ENCODE measurements at places on chromosomes 12 and 14.

GRCh38 chr12:94144781-94145180 lies 3.6 kb upstream of the PLXNC1 start:
- DNase-seq: no peak

DNA sequence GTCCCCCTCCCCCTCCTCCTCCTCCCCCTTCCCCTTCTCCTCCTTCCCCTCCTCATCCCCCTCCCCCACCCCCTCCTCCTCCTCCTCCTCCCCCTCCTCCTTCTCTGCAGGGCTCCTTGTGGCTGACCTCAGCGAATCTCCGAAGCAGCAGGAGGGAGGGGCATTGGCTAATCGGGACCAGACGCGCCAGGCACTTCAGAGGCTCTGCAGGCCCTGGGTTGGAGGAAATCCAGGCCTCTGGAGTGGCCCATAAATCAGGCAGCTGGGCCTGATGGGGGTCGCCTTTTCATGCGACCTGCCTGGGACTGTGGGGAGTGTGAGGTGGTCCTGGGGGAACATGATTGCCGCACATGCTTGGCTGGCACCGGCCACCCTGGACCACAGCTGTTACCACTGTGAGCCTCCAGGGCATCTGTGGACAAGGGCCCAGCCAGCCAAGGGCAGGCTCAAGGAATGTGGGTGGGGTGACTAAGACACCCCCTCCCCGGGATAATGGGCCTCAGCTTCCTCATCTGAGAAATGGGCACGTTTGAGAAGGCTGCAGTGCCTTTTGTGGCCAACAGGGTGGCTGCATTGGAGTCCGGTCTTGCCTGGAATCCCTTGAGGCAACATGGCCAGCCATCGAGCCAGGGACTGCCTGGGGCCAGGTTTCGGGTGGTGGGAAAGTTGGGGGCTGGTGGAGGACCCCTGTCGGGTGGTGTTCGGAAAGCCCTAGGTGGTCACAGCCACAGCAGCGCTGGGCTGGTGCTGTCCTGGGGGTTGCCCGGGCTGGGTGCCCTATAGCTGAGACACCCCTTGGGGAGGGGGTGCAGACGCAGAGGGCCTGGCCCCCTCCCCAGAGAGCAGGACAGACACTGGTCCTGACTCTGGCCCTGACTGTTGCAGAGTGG lies 12.0 kb downstream of the KIF26A start:
- no peak for DNase-seq

GRCh38 chr12:45568808-45569207 lies 160.7 kb upstream of the ARID2 start:
- no peak for DNase-seq

DNA sequence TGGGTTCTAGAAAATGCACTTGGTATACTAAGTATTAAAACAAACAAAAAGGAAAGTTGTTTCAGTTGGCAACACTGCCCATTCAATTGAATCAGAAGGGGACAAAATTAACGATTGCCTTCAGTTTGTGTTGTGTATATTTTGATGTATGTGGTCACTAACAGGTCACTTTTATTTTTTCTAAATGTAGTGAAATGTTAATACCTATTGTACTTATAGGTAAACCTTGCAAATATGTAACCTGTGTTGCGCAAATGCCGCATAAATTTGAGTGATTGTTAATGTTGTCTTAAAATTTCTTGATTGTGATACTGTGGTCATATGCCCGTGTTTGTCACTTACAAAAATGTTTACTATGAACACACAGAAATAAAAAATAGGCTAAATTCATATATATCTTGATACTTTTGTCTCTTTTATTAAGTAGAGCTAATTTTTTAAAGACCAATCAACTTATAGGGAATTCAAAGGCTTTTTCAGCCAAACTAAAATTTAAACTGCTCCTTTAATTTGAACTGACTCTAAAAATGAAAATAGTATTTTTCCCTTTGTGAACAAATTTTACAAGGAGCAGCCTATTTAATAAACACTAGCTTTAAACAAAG lies 2.8 kb downstream of the FOXG1 start:
- DNase-seq: no peak

GRCh38 chr12:75155962-75156361 lies 53.7 kb downstream of the KCNC2 start:
- DNase-seq: no peak

DNA sequence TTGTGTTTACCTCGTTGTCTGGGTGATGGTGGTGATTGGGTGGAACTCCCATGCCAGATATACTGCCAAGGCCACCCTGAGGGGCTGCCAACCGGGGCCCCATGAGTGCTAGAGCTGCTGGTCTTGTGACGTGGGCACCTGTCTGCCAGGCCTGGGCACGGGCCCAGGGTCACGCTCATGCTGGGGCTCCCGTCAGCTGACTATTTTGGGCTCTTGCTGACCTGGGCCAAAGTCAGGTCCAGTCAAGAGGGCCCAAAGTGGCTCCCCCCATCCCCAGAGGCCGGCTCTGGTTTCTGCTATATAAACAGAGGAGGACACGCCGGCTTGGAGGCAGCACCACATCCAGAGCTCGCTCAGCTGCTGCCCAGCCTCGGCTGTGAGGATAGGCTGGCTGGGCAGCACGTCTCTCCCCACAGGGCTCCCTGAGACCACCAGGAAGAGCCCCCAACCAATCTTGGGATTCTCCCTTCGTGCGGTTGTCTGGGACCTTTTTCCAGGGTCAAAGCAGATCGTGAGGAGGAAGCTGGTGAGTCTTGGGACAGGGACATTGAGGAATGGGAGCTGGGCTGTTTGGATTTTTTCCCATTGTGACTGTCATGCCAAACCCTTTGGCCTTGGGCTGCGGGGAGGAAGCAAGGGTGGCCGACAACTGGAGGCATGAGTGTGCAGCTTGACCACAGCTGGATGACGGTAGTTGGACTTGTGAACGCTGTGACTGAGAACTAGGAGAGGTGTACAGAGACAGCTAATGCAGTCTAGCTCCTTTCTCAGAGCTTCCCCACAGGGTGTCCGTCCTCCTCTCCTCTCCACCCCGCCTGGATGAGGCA lies 7.6 kb upstream of the NR4A1 start:
- no peak for DNase-seq

DNA sequence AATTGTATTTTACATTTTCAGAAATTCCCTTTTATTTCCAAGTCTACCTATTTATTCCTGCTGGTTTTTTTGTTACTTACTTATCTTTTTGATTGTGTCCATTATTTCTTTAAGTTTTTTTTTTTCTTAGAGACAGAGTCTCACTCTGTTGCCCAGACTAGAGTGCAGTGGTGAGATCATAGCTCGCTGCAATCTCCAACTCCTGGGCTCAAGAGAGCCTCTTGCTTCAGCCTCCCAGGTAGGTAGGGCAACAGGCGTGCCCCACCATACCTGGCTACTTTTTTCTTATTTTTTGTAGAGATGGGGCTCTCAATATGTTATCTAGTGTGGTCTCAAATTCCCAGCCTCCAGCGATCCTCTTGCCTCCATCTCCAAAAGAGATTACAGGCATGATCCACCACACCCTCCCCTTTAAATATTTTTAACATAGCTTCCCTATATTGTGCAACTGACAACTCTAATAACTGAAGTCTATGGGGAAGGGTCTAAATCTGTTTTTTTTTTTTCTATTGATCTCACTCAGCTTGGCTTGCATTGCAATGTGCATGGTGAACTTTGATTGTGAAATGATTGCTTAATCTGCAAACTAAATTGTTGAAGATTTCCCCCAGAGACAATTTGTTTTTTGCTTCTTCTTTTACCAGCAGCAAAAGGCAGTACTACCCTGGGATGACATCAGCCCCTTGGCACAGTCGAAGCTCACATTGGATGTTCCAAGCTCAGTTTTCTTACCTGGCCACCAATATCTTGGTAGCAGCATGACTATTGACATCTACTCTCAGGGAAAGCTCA lies 25.7 kb upstream of the COCH start:
- DNase-seq: no peak

- peak; percentile 23 for DNase-seq
These were observed 44.3 kb upstream of the TMPO start for GRCh38 chr12:98471085-98471484.

DNA sequence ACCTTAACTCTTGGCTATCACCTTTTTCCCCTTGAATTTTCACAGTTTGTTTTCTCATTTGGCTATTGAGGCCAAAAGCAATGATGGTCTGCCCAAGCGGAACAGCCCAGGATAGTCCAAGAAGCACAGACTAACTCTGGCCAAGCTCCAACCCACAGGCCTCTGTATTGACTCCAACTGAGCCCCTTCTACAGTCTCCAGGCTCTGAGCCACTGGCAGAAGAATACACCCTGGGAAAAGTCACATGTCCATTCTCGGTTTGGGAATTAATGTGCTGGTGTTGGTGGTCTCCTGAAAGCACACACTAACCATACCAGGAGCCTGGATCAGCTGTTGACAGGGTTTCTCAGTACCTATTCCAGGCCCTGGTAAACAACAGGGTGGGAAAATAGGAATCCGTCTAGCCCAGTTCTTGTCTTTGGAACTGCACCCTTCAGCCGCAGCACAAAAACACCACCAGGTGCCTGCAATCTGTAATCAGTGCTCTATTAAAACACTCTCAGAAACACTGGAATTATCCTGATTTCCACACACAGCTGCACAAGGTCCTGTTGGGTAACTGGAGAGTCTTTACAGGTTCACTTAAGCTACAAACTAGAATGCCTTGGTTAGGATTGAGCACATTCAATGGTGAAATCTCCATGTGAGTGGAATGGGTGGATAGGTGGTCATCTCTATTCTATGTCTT lies 63.6 kb downstream of the STXBP6 start:
- DNase-seq: no peak

DNA sequence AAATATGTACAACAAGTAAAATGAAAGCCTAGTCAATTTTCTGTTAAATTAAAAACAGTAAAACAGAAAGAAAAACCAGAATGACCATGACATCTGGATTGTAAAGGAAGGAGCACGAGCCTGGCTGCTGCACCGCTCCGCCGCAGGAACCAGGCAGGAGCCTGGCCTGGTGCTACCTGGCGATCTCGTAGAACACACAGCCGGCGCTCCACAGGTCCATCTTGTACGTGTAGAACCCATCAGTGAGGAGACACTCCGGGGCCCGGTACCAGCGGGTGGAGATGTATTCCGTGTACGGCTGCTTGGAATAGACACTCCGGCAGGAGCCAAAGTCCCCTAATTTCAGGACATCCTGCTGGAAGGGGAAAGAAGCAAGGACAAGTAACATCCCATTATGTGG lies 54.3 kb downstream of the MOK start:
- no peak for DNase-seq

DNA sequence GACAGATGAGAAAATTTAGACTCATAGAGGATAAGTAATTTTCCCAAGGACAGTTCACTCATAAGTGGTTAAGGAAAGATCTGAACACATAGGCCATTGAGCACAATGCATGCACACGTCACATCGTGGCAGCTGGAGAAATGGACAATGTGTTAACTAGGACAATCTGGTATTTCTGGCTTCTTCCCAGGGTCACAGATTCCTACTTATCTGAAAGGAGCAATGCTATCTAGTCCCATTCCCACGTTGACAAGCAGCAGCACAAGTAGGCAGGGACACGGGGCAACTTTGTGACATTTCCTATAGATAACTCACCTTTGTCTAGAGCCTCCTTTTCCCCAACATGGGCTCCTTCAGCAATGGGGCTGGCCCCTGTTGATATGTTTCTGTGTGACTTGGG lies 6.7 kb upstream of the CMAS start:
- DNase-seq: no peak

DNA sequence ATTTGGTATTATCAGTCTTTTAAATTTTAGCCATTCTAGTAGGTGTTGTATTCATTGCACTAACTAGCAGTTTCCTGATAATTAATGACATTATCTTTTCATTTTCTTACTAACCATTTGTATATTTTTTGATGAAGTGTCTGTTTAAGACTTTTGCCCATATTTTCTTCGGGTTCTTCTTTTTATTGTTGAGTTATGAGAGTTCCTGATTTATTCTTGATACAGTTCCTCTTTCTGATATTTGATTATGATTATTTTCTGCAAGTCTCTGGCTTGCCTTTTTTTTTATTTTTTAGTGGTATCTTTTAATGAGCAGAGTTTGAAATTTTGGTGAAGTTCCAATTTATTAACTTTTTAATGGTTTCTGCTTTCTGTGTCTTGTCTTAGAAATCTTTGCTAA lies 6.2 kb upstream of the RNU6-7 start:
- DNase-seq: no peak

GRCh38 chr14:60723116-60723906 lies 840 bp downstream of the SIX4 start:
- peak; percentile 71 for DNase-seq

GRCh38 chr14:25150401-25150800 lies 100.5 kb upstream of the STXBP6 start:
- no peak for DNase-seq

- no peak for DNase-seq
These were observed 14.6 kb upstream of the NUDT14 start for GRCh38 chr14:105195522-105196264.

- no peak for DNase-seq
These were observed 549 bp upstream of the WDR89 start for GRCh38 chr14:63642229-63642611.

- DNase-seq: no peak
These were observed 5.9 kb upstream of the EID3 start for GRCh38 chr12:104297477-104298113.

DNA sequence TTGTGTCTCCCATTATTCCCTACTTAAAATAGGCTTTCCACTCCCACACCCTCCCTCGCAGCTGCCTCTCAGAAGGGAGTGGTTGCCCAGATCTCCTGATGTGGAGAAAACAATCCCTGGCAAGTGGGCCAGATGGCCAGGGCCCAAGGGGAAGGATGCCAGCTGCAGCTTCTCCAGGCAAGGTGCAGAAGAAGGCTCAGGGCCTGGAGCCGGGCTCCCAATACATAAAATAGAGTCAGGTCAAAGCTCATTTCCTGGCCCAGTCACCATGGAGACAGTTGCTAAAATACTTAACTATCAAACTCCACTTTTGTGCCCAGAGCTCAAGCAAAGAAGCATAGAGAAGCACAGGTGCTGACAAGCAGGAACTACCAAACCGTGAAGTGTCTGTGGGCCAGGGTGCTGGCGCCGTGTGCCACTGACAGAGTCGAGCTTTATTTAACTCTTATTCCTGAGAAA lies 45.7 kb upstream of the ITPR2 start:
- DNase-seq: no peak

DNA sequence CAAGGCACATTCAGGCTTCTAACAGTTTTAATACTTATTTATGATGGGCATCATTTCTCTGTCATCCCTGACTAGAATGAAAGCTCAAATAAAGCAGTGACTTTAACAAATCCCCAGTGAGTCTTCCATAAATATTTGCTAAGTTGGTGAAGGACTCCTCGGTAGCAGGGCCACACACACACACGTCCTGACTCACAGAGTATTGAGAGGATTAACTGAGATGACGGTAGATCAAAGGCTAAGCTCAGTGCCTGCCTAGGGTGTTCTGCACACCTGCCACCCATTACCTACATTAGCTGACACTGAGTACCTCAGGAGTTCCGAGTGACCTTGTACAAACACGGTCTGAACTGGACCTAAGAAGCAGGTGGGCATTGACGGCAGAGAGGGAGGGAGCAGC lies 197.3 kb upstream of the SFSWAP start:
- DNase-seq: peak; percentile 33

- no peak for DNase-seq
These were observed 193.6 kb downstream of the BCL11B start for GRCh38 chr14:99078426-99078825.

- DNase-seq: no peak
These were observed 351.1 kb upstream of the FLRT2 start for GRCh38 chr14:85178864-85179263.

- DNase-seq: no peak
These were observed 276.2 kb downstream of the EMP1 start for GRCh38 chr12:13472690-13473089.
